ENCODE measurements at places on chromosomes 13 and 19.
A peak's percentile ranks its signal among the peaks of the same experiment; 100 is the strongest.

GRCh38 chr13:77898097-77898496 lies 20.5 kb downstream of the EDNRB start:
- no peak for DNase-seq

DNA sequence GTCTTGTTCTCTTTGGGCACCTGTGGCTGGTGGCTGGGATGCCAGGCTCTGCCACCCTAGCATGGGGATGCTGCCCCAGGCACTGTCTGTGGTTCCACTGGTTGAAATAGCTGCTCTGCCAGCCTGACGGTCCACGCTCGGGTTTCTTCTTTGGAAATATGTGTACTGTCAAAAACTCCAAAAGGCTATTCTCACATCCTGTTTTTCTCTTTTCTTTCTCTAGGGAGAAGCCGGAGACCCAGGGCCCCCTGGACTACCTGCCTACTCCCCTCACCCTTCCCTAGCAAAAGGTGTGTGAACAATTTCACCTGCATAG lies 115.0 kb downstream of the RAB20 start:
- DNase-seq, result no peak

- DNase-seq, result no peak
Measured at GRCh38 chr13:109281903-109282635, 504.3 kb downstream of the IRS2 start.

DNA sequence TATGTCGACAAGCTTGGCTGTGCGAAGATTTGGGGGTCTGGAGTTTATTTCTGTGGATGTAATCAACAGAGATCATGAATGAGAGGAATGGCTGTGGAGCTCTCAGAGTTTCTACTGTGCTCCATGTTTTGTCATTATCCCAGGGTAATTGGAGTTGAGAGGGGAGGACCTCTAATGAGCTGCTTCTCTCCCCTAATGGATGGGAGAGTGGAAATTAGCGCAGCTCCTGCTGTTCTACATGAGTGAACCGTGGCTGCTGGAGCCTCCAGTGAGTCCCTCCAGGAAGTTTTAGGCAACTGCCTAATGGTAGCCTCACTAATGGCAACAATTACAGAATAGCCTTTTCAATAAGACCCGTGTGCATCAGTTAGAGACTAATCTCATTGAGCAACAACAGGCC lies 31.3 kb upstream of the FGF9 start:
- DNase-seq, result no peak

DNA sequence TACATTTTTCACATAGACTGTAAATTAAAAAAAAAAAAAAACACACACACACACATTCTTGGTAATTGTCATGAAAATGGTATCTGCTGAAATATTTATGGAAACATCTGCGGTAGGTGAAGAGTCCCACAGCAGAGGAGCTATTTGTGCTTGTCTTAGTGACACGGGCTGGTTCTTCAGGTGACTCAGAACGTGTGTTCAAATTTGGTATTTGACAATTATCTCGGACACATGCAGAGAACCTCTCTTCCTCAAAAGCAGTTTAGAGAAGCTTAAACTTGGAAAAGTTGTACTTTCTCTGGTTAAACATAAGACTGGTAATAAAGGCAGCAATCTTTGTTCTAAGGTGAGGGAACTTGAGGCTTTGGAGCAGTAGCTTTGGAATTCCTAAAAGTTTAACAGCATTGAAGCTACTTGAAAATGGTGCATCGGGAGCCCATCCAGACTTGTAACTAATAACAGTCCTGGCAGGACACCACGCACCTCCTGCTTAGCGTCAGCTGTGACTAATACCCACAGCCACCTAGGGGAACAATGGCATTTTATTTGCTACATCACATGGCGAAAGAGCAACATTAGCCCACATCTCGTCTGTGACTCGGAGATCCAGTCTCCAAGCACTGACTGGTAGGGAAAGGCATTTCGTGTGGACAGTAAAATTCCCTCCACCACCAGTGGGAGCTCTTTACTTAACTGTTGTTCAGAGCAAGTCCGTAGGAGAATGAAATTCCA lies 1505.1 kb upstream of the SLC10A2 start:
- DNase-seq, result no peak

- DNase-seq, result no peak
Measured at GRCh38 chr13:111978546-111978945, 88.4 kb upstream of the SOX1 start.

DNA sequence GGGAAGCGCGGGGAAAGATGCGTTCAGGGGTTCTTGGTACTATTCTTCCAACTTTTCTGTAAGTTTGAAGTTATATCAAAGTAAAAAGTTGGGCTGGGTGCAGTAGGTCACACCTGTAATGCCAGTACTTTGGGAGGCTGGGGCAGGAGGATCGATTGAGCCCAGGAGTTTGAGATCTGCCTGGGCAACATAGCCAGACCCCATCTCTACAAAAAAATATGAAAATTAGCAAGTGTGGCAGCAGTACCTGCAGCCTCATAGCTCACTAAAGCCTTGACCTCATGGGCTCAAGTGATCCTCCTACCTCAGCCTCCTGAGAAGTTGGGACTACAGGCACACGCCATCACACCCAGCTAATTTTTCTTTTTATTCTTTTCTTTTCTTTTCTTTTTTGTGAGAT lies 12.4 kb upstream of the ZNF77 start:
- no peak for DNase-seq

DNA sequence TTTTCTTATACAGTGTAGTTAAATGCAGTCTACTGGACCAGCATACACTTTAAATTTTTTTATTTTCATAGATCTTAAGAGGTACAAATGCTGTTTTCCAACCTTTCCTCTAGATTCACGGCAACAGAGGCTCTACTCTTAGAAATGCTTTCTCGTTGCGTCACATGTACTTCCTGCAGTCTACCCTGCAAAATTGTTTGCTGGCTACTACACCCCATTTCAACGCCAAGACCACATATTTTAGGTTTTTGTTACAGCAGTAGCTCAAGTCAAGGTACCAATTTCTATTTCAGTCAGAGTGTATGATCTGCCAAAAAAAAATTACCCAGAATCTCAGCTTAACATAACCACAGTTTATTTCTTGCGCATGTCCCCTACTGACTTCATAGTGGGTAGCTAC lies 94.1 kb downstream of the TNFSF13B start:
- no peak for DNase-seq

- DNase-seq, result no peak
Measured at GRCh38 chr13:101757446-101758039, 305.1 kb downstream of the ITGBL1 start.

DNA sequence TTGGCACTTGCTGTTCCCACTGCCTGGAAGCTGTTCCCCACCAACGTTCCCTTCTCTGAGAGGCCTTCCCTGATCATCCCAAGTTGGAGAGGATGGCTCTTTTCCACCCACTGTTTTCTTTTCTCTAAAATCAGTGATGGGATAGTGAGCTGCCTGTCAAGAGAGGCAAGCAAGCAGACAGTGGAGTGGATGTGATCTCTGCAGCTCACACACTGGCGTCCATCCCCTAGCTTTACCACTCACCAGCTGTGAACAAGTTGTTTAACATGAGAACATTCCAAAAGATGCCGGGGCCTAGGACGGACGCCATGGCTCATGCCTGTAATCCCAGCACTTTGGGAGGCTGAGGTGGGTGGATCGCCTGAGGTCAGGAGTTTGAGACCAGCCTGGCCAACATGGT lies 28.0 kb upstream of the SEMA6B start:
- DNase-seq, result no peak

DNA sequence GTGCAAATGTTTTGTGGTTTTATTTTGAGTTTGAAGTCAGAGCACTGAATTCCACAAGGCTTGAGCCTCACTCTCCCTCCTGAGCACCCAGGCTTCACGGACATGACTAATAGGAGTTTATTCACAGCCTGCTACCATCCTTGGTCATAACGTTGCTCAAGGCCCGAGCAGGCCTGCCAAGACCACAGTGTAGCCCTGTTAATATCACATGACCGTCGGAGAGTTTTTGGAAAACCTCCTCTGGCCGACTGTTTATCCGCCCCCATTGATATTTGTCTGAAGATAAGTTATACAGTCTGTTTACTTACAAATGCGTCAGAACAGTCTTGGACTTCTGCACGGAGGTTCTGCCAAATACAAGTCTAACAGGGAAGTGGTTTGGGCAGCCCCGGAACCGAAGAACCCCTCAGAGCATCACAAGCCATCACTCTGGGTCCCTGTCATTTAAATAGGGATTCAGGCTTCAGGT lies 89.9 kb downstream of the COL4A2 start:
- no peak for DNase-seq

- no peak for DNase-seq
Measured at GRCh38 chr19:53554804-53555203, 16.9 kb downstream of the ZNF331 start.

GRCh38 chr19:2478756-2479555 lies 3.0 kb downstream of the GADD45B start:
- peak; percentile 38 for DNase-seq

GRCh38 chr13:38636761-38637160 lies 50.1 kb upstream of the FREM2 start:
- DNase-seq, result no peak

GRCh38 chr19:43534816-43535761 lies 2.1 kb downstream of the ZNF575 start:
- peak; percentile 18 for DNase-seq

- DNase-seq, result no peak
Measured at GRCh38 chr13:67438465-67438864, 208.3 kb upstream of the PCDH9 start.

GRCh38 chr19:30862876-30863275 lies 486.4 kb downstream of the TSHZ3 start:
- DNase-seq, result no peak

DNA sequence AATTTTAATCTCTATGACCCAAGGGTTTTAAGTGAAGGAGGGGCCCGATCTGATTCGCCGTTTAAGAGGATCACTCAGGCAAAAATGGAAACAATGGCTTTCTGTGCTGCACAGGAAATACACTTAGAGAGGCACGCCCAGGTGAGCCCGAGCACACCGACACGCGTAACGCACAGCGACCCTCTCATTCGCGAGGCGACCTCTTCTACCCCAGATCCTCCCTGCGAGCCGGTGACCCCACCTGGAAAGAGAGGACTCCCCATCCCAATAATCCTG lies 216 bp downstream of the SH2D3A start:
- no peak for DNase-seq

DNA sequence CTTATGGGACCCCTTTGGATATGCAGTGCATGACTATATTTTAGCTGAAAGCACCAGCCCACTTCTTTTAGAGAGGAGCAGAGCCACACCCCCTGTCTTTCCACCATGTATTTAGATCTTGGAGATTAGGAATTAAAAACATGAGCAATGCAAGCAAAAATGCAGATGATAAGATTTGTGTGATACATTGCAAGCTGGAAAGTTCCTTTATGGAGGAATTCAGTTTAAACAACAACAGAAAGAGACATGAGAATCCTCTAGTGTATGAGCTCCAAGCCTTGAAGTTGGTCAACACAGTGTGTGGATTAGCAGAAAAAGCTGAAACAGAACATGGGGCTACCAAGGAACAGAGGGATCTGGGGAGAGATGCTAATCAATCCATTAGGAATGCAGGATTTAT lies 529.8 kb upstream of the NBEA start:
- DNase-seq, result no peak

GRCh38 chr19:51161266-51161665 lies 19.2 kb downstream of the SIGLEC7 start:
- no peak for DNase-seq

- DNase-seq, result no peak
Measured at GRCh38 chr13:104006625-104007075, 940.4 kb upstream of the SLC10A2 start.

- DNase-seq, result no peak
Measured at GRCh38 chr19:3565139-3565538, 7.6 kb upstream of the HMG20B start.

DNA sequence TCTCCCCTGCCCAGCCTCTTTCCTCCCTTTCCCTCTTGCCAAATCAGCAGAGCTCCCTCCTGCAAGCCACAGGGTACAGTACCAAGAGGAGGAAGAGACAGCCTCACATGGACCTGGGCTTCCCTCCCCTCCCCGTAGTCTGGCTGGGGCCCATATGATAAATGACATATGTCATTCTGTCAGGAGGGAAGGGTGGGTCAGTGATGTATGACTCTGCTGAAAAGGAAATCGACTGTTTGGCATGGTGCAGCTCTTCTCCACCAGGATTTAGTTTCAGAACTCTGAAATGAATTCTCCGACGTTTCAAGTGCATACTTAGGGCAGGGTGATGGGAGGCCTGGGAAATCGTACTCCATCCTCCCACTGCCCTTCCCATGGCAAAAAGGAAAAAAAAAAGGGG lies 9.8 kb downstream of the TSHZ3 start:
- DNase-seq, result no peak

GRCh38 chr19:55284405-55285058 lies 735 bp downstream of the BRSK1 start:
- no peak for DNase-seq

- DNase-seq, result no peak
Measured at GRCh38 chr13:105513448-105513847, 1022.0 kb downstream of the EFNB2 start.

DNA sequence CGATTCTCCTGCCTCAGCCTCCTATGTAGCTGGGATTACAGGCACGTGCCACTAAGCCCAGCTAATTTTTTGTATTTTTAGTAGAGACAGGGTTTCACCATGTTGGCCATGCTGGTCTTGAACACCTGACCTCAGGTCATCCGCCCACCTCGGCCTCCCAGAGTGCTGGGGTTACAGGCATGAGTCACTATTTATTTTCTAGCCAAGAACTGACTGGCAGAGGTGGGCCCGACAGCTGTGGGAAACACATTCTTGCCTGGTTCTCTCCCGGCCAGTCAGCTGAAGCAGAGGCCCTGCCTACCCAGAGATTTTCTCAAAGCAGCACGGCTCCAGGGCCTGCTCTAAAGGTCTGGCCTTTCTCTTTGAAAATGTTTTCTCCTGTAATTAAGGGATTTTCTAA lies 108.0 kb downstream of the KCTD15 start:
- DNase-seq, result no peak

DNA sequence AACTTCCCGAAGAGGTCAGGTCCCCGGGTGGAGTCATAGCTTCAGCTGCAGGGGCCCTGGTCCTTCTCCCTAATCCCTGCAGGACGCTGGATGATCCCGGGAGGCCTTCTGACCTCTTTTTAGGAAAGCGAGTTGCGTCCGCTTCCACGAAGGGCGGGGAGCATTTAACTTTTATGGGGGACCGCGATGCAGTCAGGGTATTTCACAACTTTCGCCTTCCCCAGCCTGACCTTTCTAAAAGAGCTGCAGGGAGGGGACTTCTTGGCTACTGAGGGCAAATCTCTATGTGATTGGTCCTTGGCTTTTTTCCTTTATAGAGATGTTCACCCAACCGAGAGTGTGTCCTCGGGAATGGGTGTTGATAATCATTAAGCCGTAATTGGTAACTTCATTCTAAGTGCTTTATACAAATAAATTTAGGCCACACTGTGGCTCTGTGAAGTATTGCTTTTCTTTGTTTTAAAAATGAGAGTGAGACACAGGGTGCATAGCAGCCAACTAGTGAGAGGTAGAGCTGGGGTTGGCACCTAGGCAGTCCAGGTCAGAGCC lies 778 bp downstream of the ZNF230 start:
- no peak for DNase-seq

DNA sequence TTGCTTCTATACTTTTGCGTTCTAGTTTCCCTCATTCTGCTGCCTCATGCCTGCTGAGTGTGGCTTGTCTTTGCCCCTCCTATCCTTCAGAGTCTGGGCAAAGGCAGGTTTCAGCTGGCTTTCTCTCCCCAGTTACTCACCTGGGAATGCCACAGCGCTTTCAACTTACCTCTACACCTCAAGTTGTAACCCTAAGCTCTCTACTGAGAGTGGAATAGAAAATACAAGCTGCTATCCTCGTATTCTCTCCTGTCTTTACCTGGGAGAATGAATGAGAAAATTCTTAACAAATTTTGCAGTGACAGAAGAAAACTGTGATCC lies 316.3 kb upstream of the KLF12 start:
- DNase-seq, result no peak

Measured in stimulated activated CD8-positive, alpha-beta memory T cell treated with anti-CD3 and anti-CD28 coated beads, Interleukin-2, amount 100 ng/mL, for 48 hours (primary cell).